ENCODE measurements at places on chromosomes 4 and X.

- DNase-seq, result no peak
These were observed 59.3 kb downstream of the IRF2 start for GRCh38 chr4:184415071-184415470.

DNA sequence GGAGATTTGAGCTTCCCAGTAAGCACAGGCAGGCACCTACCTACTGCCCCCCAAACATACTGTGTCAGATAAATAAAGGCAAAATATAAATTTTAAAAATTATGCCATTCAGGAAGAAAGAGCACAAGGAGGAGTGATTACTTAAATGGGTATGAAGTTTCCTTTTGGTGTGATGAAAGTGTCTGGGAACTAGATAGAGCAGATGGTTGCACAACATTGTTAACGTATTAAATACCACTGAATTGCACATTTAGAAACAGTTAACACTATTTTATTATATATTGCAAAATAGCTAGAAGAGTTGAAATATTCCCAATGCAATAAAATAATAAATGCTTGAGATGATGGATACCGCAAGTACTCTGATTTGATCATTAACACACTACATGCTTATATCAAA is 374.7 kb upstream of the FGF13 start:
- DNase-seq, result no peak

DNA sequence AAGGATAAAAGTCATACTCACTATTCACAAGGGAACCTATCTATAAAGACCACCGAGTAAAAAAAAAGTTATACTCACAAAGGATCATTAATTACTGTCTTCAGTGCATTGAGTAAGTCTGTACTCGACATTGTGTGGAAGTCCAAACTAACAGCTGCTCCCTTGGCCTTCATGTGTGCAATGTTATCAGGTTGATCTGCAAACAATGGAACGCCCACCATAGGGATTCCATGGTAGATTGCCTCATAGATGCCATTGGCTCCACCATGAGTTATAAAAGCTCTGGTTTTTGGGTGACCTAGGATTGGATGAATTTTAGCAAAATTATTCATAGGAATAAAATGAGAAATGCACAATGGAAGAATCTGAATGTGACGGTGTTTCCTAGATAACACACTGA is 10.6 kb downstream of the UGT2B4 start:
- no peak for DNase-seq

DNA sequence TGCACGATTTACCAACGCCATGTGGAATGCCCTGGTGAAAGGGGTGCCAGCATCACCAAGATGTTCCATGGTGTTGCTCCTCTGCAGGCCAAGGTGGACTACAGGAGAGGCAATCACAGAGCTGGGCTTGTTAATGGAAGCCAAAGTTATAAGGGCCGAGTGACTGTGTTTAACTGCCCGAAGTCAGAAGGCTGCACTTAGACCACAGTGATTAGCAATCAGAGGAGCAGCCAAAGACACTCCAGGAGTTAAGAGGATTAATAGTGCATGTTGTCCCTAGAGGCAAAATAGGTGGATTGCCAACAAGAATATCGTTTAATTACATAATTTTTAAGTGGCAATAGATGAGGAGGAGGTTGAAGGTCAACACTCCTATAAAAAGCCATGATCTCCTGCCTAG is 22.8 kb upstream of the SLC25A43 start:
- DNase-seq, result no peak

- DNase-seq, result no peak
These were observed 597.7 kb downstream of the MID1IP1 start for GRCh38 chrX:39398963-39399261.

DNA sequence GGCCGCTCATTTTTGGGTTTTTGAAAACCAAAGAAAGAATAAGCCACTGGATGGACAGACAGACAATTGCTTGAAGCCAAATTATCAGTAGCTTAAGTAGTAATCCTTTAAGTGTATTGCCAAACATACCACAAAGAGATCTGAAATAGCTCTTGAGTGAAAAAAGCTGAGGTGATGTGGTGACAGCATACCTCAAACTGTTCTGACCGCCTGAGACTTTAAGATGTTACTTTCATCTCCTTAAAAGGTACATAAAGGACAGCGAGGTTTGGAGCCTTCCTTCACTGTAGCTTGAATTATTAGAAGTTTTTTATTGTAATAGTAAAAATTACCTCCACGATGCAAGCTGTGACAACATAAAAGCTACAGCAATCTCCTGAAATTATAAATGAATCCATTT is 271.5 kb upstream of the FAM241A start:
- DNase-seq, result no peak

- no peak for DNase-seq
These were observed 2.7 kb upstream of the GAGE10 start for GRCh38 chrX:49300703-49301102.

DNA sequence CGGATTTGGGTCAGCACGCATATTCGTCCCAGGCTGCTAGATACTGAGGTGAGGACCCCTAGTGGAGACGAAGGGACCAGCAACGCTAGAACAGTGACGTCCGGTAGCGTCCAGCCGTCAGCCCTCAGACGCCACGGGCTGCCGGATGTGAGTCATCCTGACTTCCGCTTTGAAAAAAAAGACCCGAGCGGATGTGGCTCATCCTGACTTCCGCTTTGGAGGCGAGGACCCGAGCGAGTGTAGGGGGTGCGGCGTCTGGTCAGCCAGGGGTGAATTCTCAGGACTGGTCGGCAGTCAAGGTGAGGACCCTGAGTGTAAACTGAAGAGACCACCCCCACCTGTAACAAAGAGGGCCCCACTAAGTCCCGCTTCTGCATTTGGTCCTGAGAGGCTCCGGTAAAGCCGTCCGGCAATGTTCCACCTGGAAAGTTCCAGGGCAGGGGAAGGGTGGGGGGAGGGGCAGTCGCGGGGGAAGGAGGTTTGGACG is at the start of gene MAGEB2:
Gene MAGEB2, plus strand, starts transcription at position 207 of the 487 bp plus-strand sequence. CDS start 3,018 bp downstream, outside the sequence.
- no peak for DNase-seq

DNA sequence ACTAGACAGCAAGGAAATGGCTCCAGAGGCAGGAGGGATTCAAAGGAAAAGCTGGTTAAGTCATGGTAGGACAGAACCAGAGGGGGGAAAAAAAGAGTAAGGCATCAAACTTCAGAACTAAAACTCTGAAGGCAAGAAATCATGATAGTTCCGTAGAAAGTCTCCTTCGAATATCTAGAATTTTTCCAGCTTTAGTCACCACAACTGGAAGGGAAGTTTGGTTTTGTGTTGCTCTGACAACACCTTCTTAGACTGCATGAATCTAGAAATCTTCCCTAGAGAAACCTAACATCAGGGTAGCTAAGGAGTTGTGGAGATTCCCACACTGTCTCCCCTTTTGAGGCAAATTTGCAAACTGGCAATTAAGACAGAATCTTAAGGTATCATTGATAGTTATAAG is 33.7 kb downstream of the AMMECR1 start:
- DNase-seq, result no peak

GRCh38 chr4:101851672-101852071 is 61.1 kb downstream of the BANK1 start:
- DNase-seq, result no peak

GRCh38 chr4:164876700-164877324 is at the start of gene APELA:
TSS of gene APELA (plus strand) at chr4:164877178. CDS start at chr4:164877332, 154 bp downstream.
- no peak for DNase-seq

DNA sequence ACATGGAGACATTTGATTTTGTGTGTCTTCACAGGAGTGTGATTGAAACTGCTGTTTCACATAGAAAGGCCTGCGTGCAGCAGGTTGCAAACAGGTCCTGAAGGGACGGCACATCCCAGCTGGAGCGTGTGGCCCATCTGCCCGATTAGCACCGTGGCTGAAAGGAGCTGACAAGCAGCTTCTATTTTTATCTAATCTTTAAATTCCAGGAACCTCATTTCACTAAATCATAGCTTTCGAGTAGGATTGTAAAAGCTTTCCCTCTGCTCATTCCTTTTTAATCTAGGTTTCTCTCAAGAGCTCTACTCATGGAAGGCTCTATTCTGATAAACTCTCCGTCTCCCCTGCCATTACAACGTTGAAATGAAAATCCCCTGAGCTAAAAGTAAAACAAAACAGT is 106.8 kb downstream of the FSTL5 start:
- DNase-seq, result no peak

DNA sequence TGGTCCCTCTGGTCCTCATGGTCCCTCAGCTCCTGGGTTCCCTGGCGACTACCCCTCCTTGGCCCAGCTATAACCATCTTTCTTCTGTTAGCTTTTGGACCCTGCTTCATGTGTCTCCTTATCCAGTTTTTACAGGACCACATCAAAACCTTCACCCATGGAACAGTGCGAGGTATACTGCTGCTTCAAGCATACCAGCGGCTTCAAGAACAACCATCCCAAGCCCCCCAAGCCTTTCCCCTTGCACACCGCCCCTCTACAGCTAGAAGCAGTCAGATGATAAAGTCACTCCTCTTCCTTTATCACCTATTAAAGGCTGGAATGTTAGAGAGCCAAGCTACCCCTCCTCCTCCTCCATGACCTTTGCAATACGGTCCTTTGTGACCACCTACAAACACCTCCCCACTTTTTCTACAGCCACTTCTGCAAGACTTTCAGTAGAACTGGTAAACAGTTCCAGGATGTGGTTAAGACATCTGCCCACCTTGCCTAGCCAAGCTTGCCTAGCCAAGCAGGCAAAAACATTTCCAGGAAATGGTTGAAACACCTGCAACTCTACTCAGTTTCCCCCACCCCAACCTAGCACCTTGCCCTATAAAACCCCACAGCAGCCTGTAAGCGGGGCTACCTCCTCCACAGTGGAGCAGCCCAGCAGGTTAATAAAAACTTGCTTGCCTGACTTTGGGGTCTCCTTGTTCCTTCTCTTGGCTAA is 125.7 kb downstream of the ZC4H2 start:
- no peak for DNase-seq

DNA sequence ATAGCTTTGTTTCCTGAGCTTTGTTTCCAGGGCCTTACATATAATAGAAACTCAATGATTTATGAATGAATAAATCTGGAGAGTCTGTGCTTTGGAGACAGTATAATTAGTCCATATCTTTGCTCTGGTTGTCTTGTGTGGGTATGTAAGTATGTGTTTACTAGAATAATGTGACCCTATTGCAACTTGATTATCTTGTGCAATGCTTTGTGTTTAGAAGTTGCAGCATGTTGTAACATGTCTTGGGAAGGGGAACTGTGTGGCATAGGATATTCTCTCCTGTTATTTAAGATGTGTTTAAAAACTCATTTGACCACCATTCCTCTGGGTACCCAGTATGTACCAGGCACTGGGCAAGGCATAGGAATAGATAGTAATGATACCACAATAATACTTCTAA is 6.1 kb downstream of the SPATA18 start:
- DNase-seq, result no peak

GRCh38 chrX:85964744-85965143 is 82.6 kb downstream of the CHM start:
- no peak for DNase-seq

- DNase-seq, result no peak
These were observed 140.4 kb upstream of the GRID2 start for GRCh38 chr4:92163348-92163747.

GRCh38 chrX:63350465-63350877 is 661 bp downstream of the SPIN4 start:
- DNase-seq, result no peak

- no peak for DNase-seq
These were observed 37.3 kb downstream of the PSAPL1 start for GRCh38 chr4:7397206-7398103.

DNA sequence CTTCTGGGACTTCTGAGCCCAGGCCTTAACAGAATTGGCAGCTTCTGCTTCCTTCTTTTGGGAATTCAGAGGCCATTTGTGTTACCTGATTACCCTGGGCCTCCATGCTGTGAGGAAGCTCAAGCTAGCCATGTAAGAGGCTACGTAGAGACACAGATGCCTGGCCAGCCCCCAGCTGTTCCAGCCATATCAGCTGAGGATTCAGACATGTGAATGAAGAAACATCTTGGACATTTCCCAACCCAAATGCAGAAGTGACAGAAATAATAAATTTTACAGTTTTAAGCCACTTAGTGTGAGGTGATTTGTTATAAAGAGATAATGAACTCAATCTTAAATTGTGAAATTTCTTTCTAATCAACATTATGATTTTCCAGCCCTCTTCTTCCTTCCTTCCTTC is 18.7 kb upstream of the ZNF827 start:
- DNase-seq, result no peak

DNA sequence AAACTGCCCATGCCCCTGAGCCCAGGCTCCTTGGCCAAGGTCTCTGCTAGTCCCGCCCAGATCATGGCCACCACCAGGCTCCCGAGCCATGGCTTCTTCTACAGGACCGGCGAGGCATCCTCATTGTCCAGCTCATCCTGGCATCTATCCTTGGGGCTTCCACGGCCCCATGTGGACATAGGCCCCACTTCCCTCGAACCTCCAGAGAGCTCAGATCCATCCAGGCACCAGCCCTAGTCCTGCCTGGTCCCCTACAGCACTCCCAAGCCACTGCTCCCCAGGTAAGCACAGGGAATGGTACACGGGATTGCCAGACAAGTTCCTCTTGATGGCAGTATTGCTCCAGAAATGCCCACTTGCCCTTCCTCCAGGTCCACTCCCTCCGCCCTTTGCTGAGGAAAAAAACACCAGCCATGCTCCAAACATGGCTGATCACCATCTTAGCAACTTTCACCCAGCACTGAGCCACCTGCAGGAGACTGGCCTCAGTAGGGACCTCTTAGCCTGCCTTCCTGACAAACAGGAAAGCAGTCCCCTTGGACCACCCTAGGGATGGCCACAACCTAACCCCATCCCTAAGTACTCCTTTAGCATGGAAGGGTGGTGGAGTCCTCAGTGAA is 272.1 kb upstream of the AGTR2 start:
- no peak for DNase-seq

DNA sequence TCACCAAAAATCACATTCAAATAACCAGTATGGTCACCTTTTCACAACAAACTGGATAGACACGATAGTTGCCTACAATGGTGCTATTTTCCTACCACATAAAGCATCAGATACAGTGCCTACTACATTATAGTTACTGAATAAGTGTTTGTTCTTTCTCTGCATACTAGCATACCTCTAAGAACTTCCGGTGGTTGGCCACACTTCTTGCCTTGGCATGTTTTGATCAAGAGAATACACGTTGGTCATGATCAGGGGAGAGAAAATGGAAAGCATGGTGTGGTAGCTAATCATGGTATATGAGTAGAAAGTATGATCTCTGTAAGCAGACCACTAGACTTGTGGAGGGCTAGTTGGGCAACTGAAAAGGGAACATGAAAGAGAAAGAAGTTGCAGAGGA is 322.8 kb upstream of the DIAPH2 start:
- DNase-seq, result no peak

DNA sequence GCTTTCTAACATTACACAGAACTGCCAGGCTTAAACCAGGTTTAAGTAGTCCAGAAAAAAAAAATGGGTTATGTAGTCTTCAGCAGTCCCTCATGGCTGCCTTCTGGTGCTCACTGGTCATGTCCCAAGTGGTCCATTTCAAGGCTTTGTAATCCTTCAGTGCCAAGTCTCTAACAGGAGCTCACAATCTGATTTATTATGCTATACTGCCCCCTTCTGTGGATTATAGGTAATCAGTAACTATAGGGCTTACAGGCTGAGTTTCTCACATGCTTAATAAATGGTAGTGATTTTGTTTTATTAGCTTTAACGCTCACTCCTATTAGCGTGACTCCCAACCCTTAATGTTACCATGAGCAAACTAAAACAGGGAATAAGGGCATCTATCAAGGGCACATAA is 92.5 kb upstream of the EDA2R start:
- DNase-seq, result no peak

GRCh38 chr4:39548425-39549067 is 21.3 kb upstream of the UGDH start:
- no peak for DNase-seq

GRCh38 chr4:10096201-10096977 is 20.2 kb downstream of the WDR1 start:
- DNase-seq, result peak; percentile 70

Measured in stimulated activated CD8-positive, alpha-beta memory T cell treated with anti-CD3 and anti-CD28 coated beads, Interleukin-12 subunit alpha, Interleukin-12 subunit beta, amount 100 ng/mL, for 4 hours (primary cell).